SJSA1 (cell line): ENCODE measurements at places on chromosomes 7 and 10.
A peak's percentile ranks its signal among the peaks of the same experiment; 100 is the strongest.

DNA sequence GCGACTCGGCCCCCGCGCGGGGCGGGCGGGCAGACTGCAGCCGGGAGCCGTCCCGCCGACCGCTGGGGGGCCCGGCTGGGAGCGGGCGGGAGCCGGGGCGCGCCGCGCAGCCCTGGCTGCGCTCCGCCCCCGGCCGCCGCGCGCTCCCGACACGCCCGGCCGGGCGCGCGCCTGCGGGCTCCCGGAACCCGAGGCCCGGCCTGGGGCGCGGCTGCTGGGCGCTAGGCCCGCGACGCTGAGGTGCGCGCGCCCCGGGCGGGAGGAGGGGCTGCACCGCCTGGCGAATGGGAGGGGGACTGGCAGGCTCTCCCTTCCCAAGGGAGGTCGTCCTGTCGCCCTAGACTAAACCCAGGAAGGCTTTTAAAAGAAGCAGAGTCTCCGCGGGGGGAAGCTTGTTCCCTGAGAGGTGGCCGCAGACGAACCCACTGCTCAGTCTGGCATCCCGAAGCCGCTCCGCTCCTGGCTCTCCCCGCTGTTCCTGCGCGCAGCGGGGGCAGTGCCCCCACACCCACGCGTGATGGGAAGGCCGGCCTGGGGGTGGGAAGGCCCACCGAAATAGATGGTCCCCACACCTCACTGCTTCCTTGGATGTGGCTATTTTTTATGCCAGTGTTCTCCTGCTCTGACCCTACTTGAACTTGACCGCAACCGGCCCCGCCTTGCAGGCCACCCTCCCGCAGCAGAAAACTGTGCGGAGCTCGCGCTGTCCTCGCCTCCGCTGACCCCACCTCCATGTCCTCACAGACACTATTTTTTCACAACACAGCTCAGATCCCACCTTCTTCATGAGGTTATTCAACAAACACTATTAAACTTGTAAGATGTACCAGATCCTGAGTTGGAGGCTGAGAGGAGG is at the start of gene VOPP1:
VOPP1 (minus strand) TSS at position 125 of the 856 bp plus-strand sequence. CDS start 178 bp downstream, outside the sequence.
- DNase-seq: peak; percentile 74

DNA sequence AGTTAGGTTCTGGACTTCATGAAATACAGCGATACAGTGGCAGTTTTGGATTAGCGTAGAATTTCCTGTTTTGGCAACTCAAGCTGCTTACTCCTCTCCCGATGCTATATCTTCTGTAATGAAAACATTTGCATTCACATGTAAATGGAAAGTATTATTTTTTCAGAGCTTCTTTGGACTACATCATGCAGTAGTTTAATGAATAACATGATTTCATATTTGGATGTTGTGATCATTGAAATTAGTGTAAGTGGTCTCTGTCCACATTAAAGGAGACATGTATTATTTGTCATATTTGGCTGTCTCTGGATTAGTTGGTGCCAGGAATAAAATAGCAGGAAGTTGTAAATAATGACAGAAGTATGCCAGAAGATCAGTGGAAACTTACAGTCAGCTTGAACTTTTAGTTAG is 331.6 kb downstream of the GFRA1 start:
- DNase-seq: no peak

GRCh38 chr10:89644691-89644966 is 413 bp downstream of the PANK1 start:
- DNase-seq: no peak

GRCh38 chr10:11745045-11745444 is 2.9 kb downstream of the ECHDC3 start:
- DNase-seq: no peak

DNA sequence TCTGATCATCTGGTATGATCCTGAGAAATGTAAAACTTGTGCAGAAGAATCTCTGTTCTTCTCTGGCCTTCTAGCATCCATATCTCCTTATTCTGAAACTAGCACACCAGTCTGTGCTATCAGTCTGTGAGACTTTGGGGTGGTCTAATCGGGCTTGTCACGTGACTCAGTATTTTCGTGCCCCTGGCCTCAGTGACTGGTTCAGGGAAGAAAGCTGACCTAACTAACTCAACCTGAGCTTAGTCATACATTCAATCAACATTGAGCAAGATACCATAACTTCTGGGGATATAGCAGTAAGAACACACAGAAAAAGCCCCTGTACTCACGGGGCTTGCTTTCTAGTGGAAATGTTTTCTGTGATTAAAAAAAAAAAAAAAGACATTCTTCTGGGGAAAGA is 109.3 kb downstream of the DKK1 start:
- no peak for DNase-seq

DNA sequence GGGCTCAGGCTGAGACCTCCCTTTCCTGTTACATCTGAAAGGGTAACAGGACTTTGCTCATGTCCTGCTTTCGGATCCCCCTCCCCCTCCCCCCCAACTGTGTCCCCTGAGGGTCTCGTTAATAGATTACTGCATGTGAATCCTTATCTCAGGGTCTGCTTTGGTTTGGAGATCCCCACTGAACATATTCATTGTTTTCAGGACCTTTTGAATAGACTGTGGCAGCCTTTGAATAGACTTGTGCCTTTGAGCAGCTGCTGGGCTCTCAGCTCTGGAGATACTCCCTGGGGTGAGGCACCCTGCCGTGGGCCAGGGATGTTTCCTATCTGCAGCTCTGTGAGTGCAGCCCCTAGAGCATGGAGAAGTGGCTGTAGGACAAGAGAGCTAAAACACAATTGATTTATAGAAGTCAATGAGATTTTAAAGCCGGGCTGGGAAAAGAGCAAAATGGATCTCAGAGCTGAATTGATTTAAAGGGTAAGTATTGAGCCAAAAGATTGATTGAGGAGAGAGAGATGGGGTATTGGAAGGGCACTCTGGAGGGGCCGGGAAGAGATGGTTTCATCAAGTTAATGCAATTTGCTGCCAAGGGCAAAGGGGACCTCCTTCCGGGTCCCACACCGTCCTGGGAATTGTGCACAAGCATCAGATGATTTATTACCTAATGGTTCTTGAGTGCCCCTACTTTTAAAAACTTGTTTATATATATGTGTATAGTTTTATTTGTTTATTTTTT is 9.9 kb downstream of the ARHGAP22 start:
- peak; percentile 30 for DNase-seq

- no peak for DNase-seq
These were observed 867 bp downstream of the ATP6V0E2 start for GRCh38 chr7:149874644-149875028.
